ENCODE measurements at places on chromosomes 3 and 15.
A peak's percentile ranks its signal among the peaks of the same experiment; 100 is the strongest.

GRCh38 chr3:127560051-127560787 is 30.3 kb downstream of the TPRA1 start:
- DNase-seq: no peak

GRCh38 chr15:96158938-96159337 is 171.6 kb upstream of the NR2F2 start:
- no peak for DNase-seq

DNA sequence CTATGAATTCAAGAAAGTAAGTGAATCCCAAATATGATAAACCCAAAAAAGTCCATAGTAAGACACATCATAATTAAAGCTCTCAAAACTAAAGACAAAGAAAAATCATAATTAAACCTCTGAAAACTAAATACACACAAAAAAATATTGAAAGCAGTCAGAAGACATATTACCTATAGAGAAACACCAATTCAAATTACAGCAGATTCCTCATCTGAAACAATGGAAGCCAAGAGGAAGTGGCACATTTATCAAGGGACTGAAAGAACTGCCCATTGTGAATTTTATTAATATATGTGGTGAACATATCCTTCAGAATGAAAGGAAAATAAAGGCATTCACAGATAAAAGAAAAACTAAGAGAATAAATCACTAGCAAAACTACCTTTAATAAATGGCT is 128.2 kb downstream of the SCAPER start:
- DNase-seq: no peak

GRCh38 chr3:158094235-158095110 is 11.7 kb downstream of the SHOX2 start:
- DNase-seq: no peak

DNA sequence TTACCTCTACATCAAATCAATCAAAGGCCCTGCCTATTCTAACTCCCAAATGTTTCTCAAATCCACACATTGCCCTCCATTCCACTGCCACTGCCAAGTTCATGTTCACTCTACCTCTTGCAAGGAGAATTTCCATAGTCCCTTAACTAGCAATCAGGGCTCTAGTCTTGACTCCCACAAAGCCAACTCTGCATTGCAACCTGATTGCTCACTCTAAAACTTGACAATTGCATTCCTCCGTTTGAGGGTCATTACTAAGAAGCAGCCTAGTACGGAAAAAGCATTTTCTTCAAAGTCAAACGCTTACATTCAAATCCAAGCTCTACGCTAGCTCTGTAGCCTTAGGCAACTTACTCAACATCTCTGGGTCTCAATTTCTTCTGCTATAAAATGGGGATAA is 1.2 kb downstream of the CPA3 start:
- no peak for DNase-seq

- DNase-seq: no peak
Observed at GRCh38 chr15:40769274-40770146, at the start of gene C15orf62. Gene C15orf62, plus strand, starts transcription at chr15:40769980. Its CDS starts 516 bp downstream, at chr15:40770496.

GRCh38 chr15:79339588-79340314 is 28.8 kb downstream of the TMED3 start:
- no peak for DNase-seq

DNA sequence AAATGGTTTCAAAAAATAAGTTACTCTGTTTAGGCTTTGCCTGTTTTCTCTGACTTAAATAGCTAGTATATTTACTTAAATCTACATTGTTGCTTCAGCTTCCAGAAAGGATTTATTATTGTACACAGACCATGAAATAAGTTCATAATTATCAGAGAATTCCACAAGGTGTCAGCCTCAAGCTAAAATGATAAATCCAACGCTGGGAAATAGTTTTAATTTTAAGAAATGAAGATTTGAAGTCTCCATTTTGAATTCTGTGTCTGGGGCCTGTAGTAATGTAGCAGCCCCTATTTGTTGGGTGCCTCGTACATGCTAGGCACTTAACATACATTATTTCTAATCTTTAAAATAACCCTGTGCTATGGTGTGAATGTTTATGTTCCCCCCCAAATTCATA is 92.6 kb upstream of the KCNMB2 start:
- DNase-seq: no peak

DNA sequence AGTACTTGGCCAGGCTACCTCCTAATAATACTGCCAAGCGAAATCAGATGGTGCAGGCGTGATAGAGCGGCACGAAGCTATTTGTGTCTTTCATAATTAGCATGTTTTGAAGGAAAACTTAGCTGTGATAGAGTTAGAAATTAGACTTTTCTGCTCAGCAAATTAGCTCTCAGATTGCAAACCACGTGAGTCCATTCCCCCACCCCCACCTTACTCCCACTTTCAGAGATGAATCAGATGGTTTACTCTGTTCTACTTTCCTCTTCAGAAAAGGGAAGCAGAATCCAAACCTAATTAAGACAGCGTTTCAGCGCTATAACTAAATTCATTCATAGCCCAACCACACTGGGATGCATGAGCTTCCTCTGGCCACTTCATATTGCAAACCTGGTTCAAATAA is 214.6 kb downstream of the SLCO3A1 start:
- DNase-seq: peak; percentile 7

Measured in nucleus accumbens (tissue), 56 donors.